AG09309 (cell line): ENCODE measurements at places on chromosomes 11 and 22.
A peak's percentile ranks its signal among the peaks of the same experiment; 100 is the strongest.

DNA sequence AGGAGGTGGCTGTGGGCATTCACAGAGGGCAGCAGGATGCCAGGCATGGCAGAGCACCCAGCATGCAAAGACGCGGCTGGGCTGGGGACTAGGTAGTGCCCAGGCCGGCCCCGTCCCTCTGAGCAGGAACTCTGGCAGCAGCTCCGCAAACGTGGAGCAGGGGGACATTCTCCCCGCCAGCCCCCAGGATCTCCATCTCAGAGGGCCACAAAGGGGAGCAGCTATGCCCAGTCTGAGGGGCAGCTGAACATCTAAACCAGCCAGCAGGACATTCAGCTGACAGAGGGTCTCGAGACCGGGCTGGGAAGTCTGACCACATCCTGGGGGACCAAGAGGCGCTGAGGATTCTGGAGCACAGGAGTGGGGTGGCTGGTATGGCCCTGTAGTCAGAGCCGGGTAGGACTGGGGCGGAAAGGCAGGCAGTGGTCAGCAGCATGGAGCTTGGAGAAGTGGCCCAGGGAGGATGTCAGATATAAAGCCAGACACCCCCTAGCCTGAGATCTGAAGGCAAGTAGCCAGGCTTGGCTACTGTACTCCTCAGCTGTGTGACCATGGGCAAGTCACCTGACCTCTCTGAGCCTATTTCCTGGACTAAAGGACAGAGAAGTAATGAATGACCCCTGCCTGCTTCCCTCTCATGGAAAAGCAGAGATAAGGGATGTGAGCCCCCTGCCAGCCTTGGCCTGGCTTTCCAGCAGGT is 10.2 kb downstream of the PMM1 start:
- DNase-seq = no peak

GRCh38 chr11:111793863-111794262 is 27.7 kb upstream of the PPP2R1B start:
- DNase-seq = peak; percentile 71

DNA sequence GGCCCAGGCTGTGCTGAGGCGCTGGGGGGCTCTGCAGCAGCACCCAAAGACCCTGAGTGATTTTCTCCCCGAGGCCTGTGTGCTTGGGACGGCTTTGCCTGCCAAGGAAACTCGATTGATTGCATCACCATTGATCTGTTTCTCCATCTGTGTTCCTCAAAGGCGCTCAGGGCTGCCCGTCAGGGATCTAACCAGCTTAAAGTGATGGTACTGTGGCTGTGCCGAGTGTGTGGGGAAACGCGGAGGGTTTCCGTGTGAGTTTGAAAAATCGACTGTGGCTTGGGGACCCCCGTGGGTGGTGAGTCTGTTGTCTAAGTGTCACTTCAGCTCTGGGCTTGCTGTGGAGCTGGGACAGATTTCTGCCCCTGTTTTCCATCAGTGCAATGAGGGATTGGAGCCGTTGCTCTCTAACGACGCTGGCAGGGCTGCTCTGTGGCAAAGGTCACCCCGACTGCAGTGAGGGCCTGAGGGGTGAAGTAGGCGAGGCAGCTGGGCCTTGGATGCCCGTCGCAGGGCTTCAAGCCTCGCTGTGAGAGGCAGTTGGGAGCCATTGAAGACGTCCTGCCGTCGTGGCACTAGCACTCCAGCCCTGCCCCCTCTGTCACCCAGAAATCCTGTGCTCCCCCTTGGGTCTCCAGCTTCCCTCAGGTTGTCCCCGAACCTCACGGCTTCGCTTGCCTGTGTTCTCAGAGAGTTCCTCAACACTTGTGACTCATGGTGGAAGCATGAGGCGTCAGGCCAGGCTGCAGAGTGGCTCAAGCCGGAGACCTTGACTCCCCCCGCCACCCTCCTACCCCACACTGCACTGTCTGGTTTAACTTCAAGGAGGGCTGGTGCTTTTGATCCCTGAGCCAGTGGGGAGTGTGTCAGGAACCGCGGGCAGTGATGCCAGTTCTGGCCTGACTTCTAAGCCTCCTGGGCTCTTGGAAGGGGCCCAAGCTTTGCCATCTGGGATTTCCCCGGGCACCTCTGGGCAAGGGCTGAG is 21.8 kb downstream of the CACNA1I start:
- peak; percentile 20 for DNase-seq

DNA sequence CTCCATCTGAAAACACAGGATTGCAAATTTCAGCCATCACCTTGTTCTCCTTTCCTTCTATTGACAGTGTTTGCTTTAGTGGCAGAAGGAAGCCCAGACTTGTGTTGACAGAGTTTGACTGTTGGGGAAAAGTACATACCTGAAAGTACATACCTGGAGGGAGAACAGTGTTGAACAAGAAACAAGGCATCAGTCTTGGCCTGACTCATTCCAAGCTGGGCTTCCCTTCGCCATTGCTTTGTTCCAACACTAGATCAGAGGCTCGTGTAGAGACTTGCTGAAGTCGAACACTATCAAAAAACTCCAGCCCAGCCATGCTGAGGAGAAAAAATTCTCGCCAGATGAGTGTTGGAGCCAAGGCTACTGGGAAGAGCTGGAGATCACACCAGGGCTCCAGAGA is 133.4 kb downstream of the BBOX1 start:
- DNase-seq = no peak

- DNase-seq = no peak
Observed at GRCh38 chr11:36803084-36803483, 205.0 kb upstream of the RAG2 start.

GRCh38 chr22:16915701-16916100 is 90.5 kb upstream of the XKR3 start:
- no peak for DNase-seq

DNA sequence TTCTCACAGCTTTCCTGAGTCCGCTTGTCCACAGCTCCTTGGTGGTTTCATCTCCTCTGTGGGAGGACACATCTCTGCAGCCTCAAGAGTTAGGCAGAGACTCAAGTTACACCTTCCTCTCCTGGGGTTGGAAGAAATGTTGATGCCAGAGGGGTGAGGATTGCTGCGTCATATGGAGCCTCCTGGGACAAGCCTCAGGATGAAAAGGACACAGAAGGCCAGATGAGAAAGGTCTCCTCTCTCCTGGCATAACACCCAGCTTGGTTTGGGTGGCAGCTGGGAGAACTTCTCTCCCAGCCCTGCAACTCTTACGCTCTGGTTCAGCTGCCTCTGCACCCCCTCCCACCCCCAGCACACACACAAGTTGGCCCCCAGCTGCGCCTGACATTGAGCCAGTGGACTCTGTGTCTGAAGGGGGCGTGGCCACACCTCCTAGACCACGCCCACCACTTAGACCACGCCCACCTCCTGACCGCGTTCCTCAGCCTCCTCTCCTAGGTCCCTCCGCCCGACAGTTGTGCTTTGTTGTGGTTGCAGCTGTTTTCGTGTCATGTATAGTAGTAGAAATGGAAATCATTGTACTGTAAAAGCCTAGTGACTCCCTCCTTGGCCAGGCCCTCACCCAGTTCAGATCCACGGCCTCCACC is 11.7 kb downstream of the RASD2 start:
- no peak for DNase-seq

- DNase-seq = no peak
Observed at GRCh38 chr11:22795914-22796313, 33.7 kb downstream of the SVIP start.

DNA sequence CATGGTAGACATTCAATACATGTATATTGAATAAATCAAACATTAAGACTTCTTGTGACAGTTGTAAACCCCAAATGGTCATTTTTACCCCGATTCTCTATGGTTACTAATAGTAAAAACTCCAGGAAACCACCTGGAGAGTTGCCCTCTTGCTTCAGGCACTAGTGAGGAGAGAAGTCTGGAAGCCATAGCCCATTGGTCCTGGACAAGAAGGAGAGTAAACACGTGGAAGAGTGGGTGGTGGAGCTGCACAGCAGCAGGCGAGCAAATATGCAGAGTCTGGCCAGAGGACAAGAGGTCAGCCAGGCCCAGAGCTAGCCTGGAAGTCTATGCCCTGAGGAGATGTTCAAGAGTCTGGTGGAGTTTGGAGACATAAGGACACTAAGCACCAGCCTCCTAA is 17.7 kb downstream of the DCHS1 start:
- DNase-seq = peak; percentile 83

DNA sequence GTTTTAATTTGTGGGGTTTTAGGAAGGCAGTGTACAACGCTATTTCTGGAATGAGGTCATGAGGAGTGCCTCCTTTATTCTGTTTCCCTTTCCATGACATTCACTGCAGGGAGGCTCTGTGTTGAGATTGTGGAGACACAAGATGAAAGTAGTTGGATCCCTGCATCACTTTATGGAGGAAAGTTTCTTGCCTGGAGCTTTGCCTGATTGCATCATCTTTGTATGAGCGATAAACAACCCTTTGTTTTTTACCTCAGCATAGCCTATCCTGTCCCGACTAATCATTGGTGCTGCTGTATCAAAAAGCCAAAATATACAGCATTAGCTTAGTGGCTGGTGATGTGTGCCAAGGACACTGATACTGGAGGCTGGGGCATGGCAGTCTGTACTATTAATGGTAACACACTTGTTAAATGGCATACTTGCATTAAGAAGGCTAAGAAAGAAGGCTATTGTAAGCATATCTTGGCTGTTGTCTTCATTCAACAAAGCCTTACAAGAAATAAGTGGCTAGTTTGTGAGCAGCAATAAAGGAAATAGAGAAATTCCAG is 31.2 kb upstream of the SLC5A4 start:
- no peak for DNase-seq

DNA sequence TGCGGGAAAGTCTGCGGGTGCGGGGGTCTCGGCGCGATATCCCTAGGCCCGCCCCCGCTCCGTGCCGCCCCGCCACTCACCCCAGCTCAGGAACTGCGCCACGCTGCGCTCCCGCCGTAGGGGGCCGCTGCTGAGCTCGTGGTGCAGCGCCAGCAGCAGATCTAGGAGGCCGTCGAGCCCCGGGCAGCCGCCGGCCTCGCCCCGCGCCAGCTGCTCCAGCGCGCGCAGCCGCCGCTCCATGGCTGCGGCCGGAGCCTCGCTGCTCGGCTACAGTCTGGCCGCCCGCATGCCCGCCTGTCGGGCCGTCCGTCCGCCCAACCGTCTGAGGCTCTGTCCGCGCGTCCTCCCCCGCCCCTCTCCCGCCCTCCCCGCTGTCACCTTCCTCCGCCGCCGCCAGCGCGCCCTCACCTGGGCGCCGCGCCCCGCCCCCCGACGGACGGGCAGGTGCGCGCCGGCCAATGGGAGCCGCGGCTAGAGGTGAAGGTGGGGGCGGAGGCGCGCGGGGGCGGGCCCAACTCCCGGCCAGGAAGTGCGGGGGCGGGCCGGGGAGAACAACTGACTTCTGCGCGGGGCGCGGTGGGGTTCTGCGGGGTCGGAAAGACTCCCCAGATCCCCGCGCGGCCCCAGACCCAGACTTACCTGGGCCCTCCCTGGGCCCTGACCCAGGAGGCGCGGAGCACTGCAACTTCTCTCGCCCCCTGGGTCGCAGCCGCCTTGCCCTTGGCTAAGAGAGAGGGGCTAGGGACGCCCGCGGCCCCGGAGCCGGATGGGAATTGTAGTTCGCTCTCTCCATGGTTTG is at the start of gene CDC42BPG:
Gene CDC42BPG, minus strand, starts transcription at position 324 of the 799 bp plus-strand sequence. Its CDS starts 84 bp downstream, at position 240.
- DNase-seq = no peak

GRCh38 chr22:36541831-36542411 is 13.0 kb upstream of the EIF3D start:
- peak; percentile 60 for DNase-seq

GRCh38 chr11:64926689-64927088 is 2.2 kb downstream of the PPP2R5B start:
- DNase-seq = no peak

GRCh38 chr11:76756341-76756741 is 26.8 kb upstream of the TSKU start:
- no peak for DNase-seq

GRCh38 chr11:71309611-71310010 is 57.2 kb upstream of the SHANK2 start:
- DNase-seq = no peak

DNA sequence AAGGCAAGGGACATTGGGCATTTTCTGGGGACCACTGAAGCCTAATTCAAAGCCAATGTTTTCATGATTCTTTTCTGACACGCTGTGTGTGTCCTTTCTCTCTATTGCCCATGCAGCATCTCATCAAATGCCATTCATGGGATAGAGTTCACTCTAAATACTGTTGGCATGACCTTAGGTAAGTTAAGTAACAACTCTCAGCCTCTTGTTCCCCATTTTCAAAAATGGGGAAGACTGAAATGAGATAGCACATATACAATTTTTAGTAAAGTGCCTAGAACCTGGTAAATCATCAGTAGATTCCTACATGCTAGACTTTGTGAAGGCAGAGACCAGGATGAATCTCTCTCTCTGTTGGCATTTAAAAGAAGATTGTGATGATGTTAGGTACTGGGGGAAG is 12.7 kb upstream of the OR52K2 start:
- no peak for DNase-seq
